ENCODE measurements at places on chromosomes 3 and 15. TPM values are rescaled to one million over a fixed set of nuclear protein-coding genes. Genes with fewer than 3 reads are reported as not detected.

DNA sequence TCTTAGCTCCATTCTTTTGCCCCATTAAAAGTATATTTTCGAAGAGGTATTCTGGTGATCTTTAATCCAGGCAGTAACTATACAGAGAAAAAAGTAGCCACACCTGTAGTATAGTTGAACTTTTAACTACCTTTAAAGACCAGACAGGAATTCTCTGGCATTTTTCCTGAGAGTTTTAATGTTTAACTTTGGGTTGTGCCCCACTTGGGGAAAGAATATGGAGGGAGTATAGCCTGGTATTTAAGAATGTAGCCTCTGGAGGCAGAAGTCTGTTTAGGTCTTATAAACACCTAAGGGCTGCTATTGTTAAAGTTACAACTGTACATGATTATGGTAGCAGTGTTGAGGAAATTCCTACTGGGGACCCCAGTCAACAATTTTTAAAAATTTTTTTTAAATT lies 19.3 kb downstream of the C3orf85 start:
- no peak for DNase-seq

RHOV gene
- total RNA-seq: 9.4 TPM

GRCh38 chr3:127373441-127374085 lies 85.7 kb upstream of the PRR20G start:
- DNase-seq: no peak

GRCh38 chr15:73436613-73437012 lies 6.4 kb upstream of the REC114 start:
- DNase-seq: no peak

DNA sequence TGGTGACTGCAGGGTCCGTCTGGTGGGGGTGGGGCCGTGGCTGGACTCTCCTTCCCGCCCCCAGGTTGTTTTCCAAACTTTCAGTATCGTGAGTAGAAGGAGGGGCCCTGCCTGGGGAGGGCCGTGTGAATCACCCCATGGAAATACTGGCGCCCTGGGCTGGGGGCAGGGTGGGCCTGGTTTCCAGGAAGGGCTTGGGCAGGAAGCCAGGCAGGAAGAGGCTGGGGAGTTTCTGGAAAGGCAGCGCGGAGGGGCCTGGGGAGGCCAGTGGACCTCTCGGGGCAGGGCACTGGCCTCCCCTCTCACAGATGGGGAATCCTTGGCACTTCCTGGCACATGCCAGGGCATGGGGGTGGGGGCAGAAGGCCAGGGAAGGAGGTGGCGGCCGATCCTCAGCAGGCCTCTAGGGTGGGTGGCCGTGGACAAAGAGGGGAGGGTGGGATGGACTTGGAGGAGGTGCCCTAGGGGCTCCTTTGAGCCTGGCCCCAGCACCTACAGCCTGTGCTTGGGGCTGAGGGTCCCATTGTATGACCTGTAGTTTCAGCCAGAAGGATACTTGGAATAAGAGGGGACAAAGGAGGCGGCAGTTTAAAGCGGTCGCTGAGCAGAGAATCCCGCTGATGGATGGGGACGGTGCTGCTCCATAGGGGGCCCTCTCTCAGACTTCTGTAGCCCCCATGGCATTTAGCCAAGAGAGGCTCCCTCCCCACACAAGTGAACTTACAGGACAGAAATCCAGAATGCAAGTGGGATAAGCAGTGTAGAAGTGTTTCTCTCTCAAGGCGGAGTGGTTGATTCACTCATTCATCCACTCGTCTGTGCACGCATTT lies 56.5 kb upstream of the GATA2 start:
- no peak for DNase-seq

GOLGA8A gene
- 23.6 TPM for total RNA-seq

SLC27A2 gene
- 1.6 TPM for total RNA-seq

DNA sequence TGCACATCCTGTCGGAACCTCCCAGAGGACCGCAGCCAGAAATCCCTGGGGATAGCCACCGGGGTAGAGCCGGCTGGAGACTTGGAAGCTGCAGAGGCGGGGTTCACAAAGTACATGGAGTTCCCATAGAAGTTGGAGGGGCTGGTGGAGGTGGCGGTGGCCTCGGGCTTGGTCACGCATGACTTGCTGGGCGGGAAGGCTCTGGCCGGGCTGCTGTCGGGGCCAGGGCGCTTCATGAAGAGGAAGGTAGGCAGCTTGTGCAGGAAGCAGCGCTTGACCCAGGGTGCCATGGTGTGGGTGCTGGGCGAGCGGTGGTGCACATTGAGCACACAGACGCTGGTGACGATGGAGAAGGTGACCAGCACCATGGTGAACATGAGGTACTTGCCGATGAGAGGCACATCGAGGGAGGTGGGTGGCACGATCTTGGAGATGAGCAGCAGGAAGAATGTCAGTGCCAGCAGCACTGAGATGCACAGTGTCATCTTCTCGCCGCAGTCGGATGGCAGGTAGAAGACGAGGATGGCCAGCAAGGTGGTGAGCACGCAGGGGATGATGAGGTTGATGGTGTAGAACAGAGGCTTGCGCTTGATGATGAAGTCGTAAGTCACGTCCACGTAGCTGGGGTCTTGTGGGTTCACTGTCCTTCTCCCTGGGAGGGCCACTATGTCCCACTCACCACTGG lies 8.4 kb upstream of the CHRNA3 start:
- no peak for DNase-seq

DNA sequence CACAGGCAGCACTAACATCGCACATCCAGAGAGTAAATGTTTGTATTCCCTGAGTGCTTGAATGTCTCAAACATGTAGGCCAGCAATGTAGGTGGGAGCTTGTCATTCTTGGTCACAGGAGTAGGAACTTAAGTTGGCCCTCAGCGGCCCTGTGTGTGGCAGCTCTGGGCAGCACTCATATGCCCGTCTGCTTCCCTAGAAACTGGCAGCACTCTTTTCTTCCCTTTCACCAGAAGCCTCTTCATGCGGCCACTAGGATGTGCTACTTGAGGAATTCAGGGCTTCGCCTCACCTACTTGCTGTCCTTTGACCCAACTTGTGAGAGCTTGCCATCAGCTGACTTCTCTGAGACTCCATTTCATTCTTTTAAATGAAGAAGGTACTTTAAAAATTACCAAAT lies 69.5 kb downstream of the TIPARP start:
- no peak for DNase-seq

DNA sequence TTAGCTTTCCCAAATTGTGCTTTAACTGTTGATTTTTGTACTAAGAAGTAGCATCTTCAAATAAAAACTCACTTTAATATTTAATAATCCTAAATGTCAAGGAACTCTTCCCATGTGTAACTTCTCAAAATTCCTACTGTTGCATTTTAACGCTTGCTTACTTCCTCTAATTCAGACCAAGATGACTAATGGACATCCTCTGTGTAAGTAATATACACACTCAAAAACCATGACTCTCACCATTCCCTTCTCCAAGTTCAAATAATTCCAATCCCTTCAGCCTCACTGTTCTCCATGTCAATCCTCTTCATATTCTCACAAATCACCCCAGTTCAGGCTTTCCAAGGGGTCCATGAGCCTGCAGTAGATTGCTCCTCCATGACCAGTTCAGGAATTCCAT lies 13.0 kb downstream of the MRPL46 start:
- DNase-seq: no peak

DNA sequence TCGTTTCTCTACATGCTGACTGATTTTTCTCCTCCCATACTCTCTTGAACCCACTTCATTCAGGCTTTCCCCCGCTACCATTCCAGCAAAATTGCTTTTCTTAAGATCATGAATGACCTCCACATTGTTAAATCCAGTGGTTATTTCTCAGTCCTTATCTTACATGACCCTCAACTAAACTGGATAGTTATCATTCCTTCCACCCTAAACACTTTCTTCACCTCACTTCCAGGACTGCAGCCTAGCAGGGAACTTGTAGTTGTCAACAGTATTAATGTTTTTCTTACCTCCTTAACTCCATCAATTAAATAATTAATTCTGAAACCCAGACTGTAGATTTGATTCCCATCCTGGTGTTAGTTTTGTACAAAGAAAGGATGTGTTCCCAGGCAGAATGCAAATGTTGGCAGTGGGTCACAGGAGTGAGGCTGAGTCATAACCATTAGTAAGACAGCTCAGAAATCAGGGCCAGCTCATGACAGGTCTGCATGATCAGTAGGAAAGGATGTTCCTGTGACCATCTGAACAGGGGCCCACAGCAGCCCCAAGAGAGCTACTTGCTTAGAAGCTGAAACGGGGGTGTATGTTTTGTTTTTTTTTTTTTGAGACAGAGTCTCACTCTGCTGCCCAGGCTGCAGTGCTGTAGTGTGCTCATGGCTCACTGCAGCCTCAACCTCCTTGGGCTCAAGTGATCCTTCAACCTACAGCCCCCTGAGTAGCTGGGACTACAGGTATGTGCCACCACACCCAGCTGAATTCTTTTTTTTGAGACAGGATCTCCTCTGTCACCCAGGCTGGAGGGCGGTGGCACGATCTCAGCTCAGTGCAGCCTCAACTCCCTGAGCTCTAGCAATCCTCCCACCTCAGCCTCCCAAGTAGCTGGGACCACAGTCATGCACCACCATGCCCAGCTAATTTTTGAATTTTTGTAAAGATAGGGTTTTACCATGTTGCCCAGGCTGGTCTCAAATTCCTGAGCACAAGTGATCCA lies 9.1 kb downstream of the BCL2L10 start:
- no peak for DNase-seq

- no peak for DNase-seq
These were observed 1.2 kb upstream of the MME start for GRCh38 chr3:155078711-155079467.

DNA sequence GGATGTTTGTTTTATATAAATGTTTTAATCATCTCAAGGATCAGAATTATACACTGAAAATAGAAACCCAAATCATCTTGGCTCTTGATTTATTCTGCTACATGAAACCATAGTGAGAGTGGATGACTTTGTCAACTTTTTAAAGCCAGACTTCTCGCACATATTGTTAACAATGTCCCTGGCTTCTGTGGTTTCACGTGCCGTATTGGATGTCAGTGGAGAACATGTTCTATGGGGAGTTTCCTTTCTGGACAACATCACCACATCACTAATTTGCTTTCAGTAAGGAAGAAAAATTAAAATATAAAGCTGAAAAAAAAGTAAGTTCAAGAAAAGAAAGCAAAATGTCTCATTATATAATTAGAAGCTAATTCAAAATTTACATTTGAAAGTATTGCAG lies 297.1 kb upstream of the MME start:
- no peak for DNase-seq
